ENCODE measurements at places on chromosomes 3 and 15.

- DNase-seq: no peak
These were observed 326.7 kb upstream of the ROPN1 start for GRCh38 chr3:124318656-124319055.

GRCh38 chr3:65619451-65619881 is 419.3 kb downstream of the MAGI1 start:
- no peak for DNase-seq

- no peak for DNase-seq
These were observed 1.1 kb upstream of the HAPLN3 start for GRCh38 chr15:88896333-88897033.

DNA sequence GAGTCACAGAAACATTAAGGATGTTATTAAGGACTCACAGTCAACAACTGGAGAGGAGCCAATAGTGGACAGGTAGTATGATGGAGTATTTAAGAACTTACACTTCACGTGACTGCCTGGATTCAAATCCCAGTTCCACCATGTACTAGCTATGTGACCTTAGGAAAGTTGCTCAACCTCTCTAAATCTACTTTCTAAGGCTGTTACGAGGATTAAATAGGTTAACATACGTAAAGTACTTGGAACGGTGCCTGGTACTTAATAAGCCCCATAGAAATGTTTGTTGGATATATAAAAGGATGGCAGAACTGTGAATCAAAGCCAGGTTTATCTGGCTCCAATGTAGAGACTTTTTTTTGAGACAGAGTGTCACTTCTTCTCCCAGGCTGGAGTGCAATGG is 24.4 kb downstream of the THRB start:
- DNase-seq: no peak

DNA sequence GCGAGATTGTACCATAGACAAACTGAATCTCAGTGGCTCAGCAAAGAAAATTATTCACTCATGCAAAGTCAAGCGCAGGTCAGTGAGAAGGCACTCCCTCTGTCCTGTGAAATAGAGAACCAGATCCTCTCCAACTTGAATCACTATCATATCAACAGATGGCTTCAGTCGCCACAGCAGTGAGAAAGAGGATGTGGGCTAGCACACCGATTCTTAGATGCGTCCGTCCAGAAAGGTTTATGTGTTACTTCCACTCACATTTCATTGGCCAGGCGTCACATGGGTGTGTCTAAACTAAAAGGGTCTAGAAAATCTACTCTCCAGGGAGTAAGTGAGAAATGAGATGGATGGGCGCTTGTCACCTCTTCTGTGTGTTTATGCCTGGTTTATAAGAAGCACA is 141.6 kb upstream of the KBTBD8 start:
- DNase-seq: no peak

Measured in GM04504 (cell line).